ENCODE measurements at places on chromosomes 3 and 15.
A peak's percentile ranks its signal among the peaks of the same experiment; 100 is the strongest.

DNA sequence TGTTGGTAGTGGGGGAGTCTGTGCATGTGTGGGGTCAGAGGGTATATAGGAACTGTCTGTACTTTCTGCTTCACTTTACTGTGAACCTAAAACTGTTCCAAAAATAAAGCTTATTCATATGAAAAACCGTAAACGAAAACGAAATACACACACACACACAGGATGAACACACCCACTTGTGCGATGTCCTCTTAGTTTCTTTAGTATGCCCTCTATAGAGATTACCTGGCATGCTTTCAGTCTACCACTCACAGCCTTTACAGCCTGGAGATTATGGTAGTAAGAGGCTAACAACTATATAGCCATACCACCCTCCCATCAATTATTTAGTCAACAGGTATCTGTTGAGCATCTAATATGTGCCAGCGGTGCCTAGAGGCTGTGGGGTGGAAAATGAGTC is 60.0 kb upstream of the UBE3A start:
- DNase-seq: no peak

- peak; percentile 55 for DNase-seq
Measured at GRCh38 chr3:64489361-64490044, 198.3 kb downstream of the ADAMTS9 start.

GRCh38 chr3:1578124-1578806 is 485.4 kb downstream of the CNTN6 start:
- DNase-seq: no peak

GRCh38 chr3:3038201-3038991 is 71.8 kb downstream of the IL5RA start:
- DNase-seq: peak; percentile 9

DNA sequence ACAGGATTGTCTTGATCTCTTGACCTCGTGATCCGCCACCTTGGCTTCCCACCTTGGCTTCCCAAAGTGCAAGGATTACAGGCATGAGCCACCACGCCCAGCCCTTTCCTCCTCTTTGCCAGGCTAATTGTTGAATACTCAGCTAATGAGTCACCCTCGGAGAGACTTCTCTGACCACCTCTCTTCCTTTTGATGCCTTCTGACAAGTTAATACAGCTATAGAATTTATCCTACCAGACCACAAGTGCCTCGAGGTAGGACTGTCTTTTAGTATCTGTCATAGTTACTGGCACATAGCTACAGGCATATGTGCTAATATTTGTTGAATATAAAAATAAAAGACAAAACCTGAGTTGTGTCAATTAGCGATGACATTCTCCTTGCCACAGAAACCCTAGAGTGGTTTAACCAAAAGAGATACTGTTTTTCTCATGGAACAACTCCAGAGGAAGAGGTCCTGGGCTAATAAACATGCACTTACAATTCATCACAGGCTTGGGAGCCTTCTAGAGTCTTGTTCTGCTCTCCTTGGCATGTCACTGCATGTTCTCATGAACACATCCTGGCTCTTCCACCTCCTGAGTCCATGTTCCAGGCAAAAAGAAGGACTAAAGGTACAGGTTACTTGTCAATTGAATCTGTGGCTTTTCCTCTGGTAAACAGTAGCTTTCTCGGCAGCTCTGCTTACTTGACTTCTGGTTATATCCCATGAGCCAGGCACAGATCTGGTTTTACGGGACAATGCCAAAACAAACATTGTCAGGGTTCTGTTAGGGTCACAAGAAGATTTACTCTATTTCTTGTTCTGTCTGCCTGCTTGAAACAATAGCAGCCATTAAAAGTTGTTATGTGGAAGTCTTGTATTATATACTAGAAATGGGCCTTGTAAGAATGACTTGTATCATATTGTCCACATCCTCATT is 332.3 kb downstream of the THSD4 start:
- DNase-seq: no peak

Measured in large intestine (tissue), 12 donors.